ENCODE measurements at places on chromosomes 16 and 17. TPM values are rescaled to one million over a fixed set of nuclear protein-coding genes. Genes with fewer than 3 reads are reported as not detected.

GRCh38 chr17:77382356-77382911 lies 241.7 kb downstream of the SEC14L1 start:
- no peak for DNase-seq

DNA sequence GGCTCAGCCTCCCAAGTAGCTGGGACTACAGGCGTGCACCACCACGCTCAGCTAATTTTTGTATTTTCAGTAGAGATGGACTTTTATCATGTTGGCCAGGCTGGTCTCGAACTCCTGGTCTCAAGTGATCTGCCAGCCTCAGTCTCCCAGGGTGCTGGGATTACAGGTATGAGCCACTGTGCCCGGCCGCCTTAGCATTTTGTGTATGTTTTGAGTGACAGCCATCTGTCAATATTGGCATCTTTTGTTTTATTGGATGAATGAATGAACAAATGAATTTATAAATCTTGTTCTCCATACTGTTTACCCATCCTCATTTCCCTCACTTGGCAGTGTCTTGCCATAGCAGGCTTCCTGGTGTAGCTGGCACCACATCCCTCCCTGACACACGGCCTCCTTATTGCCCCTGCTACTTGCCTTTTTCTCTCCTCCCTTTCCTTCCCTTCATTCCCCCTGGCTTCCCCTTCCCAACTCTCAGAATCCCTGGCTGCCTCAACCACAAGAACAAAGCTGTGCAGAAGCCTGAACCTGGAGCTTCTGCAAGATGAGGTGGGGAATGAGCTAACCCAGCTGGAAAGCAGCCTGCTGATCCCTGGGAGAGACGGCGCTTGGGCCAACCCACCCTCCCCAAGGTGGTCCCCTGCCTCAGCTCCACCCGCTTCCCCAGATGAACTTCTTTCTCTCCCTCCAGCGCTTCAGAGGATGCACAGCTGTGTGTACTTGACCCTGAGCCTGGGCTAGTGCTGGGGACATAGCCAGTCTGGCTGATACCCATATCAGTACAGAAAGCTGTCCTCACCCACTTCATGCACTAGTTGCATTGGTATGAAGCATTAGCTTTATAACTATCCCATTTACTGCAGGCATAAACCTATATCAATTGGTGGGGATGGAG lies 34.3 kb downstream of the WNT9B start:
- DNase-seq: no peak

- DNase-seq: peak; percentile 12
Measured at GRCh38 chr17:74512624-74513091, 18.6 kb downstream of the CD300LB start.

DNA sequence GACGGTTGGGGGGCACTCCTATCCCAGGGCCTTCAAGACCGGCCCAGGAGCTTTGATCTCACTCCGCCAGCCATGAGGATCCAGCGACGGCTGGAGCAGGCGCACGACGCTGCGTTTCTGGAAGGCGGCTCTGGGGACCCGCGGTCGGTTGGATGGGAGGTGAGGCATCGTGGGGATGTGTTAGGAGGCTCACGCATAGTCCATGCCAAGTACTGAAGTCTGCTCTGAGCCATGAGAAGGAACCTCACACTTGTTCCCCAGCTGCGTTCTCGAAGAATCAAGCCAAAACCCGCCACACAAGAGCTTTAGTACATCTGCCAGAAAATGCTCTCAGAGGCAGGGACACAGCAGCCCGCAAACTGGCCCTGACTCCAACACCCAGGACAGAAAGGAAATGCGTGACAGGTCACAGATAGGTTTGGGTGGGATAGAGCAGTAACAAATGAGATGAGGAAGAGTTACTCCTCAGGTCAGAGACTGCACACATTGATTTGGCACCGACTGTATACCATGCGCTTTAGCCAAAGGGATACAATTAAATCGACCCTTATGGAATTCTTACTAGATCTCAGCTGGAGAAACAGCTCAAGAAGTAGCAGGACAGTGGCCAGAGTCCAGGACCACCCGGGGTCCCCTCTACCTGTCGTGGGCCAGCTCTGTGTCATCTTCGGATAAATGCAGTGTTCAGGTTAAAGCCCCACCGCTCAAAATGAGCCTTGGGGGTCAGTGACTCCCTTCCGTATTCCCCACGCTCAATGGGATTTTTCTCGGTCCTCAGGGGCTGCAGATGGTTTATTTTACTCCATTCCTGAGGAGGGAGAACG lies 6.7 kb upstream of the GSG1L start:
- no peak for DNase-seq

DNA sequence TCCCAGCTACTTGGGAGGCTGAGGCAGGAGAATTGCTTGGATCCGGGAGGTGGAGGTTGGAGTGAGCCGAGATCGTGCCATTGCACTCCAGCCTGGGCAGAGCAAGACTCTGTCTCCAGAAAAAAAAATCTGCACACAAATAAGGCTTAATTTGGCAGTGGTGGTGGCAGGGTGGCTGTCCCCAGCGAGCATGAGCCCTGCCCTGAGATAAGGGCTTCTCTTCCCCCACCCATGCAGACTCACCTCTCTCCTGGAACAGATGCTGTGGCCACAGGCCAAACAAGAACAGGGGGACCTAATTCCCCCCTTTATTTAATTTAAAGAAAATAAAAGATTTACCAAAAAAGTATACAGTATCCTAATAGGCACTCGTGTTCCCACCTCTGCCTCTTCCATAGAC lies 157.2 kb downstream of the RAB11FIP4 start:
- DNase-seq: no peak

DNA sequence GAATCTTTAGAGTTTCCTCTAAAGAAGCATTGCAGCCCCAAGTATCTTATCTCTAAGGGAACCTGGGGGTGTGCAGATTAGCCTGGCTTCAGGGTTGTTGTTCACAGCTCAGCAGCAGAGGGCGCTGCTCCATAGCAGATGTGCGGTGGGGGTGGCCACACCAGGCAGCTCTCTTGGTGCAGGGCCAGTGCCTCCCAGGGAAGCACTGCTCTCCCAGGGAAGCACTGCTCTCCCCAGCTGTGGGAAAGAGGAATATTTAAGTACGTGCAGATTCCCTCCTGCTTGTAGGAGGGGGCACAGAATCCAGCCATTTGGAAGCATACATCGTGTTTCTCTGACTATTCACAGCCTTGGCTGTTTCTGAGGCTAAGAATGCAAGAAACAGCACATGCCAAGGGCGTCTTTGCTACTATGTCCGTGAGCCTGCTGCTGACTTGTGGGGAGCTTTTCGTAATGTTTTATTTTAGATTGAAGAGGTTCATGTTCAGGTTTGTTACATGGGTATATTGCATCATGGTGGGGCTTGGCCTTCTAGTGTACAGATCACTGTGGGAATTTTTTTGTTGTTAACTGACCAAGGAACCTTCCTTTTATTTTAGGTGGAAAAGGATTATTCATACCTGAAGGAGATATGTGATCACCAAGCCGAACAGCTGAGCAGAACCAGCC lies 217.8 kb downstream of the SPECC1 start:
- peak; percentile 72 for DNase-seq

DNA sequence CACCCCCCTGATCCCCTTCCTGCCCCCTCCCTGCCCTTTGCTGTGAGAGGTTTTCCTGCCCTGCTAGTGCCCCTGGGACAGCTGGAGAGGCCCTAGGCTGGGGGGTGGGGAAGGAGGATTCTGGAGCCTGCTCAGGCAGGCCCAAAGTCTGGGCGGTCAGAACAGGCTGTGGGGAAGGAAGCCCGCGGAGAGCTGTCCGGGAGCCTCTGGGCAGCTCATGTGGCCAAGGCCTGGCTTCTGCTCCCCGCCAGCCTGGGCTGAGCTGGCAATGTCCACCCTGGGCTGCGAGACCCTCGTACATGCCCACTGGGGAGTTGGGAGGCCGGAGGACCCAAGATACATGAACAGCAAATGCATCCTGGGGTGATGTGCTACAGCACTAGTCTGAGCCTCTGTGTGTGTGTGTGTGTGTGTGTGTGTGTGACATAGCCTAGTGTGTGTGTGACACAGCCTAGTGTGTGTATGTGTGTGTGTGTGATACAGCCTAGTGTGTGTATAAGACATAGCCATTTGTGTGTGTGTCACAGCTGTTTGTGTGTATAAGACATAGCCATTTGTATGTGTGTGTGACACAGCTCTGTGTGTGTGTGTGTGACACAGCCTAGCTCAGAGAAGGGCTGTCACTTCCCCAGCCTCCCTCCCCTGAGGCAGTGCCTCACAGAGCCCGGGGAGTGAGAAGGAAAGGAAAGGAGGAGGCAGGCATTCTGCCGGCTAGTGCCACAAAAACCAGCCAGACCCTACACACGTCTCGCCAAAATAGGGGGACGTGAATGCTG lies 201.4 kb upstream of the CIBAR2 start:
- no peak for DNase-seq

DNA sequence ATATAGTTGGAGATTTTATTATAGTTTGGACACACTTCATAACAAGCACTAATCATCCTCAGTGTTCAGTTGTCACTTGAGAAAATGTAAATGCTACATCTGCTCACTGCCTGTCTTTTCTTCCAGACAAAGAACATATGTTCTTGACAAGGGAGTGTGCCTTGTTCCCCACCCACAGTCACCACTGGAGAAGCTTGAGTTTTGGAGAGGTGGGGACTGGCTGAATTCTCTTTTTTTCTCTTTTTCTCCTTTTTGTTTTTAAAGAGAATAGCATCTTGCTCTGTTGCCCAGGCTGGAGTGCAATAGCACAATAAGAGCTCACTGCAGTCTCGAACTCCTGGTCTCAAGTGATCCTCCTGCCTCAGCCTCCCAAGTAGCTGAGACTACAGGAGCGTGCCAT lies 15.5 kb downstream of the RPRML start:
- no peak for DNase-seq

DNA sequence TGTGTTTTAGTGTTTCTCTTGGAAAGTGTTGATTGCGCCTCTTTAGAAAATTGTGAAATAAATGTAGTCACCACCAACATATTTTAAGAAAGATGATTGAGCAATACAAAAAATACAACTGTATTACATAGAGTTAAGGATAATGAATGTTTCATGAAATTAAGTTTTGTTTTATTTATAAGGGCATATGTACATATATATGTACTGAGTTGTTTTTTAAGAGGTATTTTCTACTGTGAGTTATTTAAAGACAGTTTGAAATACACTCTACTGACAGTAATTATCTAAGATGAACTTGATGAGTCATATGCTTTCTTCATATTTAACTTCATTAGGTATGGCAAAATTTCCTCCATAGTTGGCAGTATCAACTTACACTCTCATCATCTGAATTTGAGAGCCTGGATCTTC lies 411.7 kb downstream of the HS3ST3B1 start:
- DNase-seq: no peak

GRCh38 chr17:36463916-36464764 lies 22.3 kb upstream of the ZNHIT3 start:
- DNase-seq: peak; percentile 83

DNA sequence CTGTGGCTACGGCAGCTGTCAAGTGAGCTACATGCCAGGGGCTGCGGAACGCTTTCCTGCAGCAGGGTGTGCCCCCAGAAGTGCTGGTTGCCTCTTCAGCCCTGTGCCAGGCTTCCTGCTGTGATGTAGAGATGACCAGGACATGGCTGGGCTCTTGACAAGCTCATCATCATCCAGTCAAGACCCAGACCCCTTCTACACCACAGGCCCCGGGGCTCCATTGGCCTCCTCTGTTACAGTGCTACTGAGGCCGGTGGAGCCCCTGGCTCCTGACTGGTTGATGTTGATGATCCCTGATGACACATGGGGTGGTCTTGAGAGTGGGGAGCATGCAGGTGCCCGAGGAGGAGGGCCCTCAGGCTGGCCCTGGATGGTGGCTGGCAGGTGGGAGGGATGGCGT lies 50.1 kb downstream of the B9D1 start:
- no peak for DNase-seq

DNA sequence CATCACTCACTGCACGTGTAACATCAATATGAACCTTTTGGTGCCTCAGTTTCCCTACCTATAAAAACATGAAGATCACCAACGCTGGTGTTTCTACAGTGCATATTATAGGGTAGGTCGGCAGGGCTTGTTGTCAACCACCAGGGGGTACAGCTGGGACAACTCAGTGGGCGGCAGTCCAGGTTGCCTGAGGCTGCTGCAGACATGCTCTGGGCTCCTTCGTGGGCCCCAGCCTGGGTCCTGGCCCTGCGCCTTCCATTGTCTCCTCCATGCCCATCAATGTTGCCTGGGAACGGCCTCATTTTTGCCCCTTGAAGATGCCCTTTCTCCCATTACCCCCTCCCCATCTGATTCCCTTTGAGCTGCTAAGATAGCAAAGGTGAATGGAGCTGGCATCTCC lies 89.8 kb downstream of the GSG1L start:
- no peak for DNase-seq

DNA sequence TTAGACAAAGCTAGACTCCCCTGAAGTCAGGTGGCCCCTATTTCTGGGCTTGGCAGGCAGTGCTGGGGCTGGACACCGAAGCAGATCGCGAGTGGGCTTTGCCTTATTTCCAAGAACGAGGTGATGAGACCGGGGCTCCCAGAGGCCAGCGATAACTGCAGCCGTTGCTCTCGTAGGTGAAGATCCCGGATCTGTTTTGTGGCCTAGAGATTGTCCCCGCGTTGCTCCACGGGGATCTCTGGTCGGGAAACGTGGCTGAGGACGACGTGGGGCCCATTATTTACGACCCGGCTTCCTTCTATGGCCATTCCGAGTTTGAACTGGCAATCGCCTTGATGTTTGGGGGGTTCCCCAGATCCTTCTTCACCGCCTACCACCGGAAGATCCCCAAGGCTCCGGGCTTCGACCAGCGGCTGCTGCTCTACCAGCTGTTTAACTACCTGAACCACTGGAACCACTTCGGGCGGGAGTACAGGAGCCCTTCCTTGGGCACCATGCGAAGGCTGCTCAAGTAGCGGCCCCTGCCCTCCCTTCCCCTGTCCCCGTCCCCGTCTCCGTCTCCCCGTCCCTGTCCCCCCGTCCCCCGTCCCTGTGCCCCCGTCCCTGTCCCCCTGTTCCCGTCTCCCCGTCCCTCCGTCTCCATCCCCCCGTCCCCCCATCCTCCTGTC lies 1.5 kb upstream of the TBCD start:
- no peak for DNase-seq

DNA sequence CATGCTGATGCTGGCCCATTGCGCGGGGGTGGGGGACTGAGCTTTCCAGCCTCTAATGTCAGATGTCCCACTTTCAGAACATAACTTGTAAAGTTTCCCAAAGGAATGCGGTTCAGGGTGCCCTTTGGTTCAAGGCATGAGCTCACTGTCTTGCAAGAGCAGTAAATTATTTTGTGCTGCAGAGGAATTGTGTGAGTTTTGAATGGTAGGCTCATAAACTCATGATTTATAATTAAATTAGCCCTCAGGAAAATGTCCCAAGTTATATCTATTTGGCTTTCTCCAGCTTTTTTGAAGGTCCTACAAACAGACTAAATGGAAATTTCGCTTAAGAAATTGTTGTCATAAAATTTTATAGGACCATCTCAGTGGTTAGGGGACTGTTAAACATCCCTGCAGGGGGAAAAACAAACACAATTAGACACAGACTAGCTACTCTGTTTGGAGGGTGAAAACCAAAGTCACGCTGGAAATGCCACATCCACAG lies 321.8 kb downstream of the HS3ST3B1 start:
- no peak for DNase-seq

The PSMC3IP gene
- 50.2 TPM for total RNA-seq

The TUBG1 gene
- 114 TPM for total RNA-seq

The TBC1D3D gene
- total RNA-seq: 0.13 TPM

The SNX11 gene
- total RNA-seq: 18.3 TPM

The TCF25 gene
- 106 TPM for total RNA-seq

The MPP2 gene
- 0.37 TPM for total RNA-seq

The RUNDC3A gene
- 0.31 TPM for total RNA-seq

The CTRB1 gene
- not detected for total RNA-seq

The ENPP7 gene
- total RNA-seq: not detected

The TBC1D3C gene
- total RNA-seq: not detected

The CCL17 gene
- total RNA-seq: not detected

The GGT6 gene
- total RNA-seq: not detected

All from HT1080 (cell line).